ENCODE measurements at places on chromosomes 1 and 21. TPM values are rescaled to one million over a fixed set of nuclear protein-coding genes. Genes with fewer than 3 reads are reported as not detected.

UBL4B gene
- total RNA-seq: 0.50 TPM

BMP8B gene
- total RNA-seq: 12.0 TPM

SMYD3 gene
- 54.4 TPM for total RNA-seq

DAB1 gene
- total RNA-seq: 8.3 TPM

BTBD19 gene
- 3.2 TPM for total RNA-seq

CELA3A gene
- total RNA-seq: not detected

CHRM3 gene
- 26.8 TPM for total RNA-seq

PRRC2C gene
- 70.5 TPM for total RNA-seq

PBX1 gene
- total RNA-seq: 81.7 TPM

TNFSF4 gene
- 1.6 TPM for total RNA-seq

OR2L2 gene
- total RNA-seq: 0.39 TPM

AMY1A gene
- not detected for total RNA-seq

TSPEAR gene
- 0.66 TPM for total RNA-seq

CFHR2 gene
- total RNA-seq: not detected

PRDM16 gene
- total RNA-seq: 8.1 TPM

RIMKLA gene
- total RNA-seq: 18.2 TPM

DNALI1 gene
- 56.0 TPM for total RNA-seq

MIXL1 gene
- total RNA-seq: 0.22 TPM

NCAM2 gene
- 138 TPM for total RNA-seq

PODN gene
- total RNA-seq: 10.7 TPM

GLIS1 gene
- total RNA-seq: 0.59 TPM
